Stimulated activated CD8-positive, alpha-beta memory T cell treated with anti-CD3 and anti-CD28 coated beads, Interleukin-7, amount 100 ng/mL, for 48 hours (primary cell): ENCODE measurements at places on chromosomes 6 and 20.

- no peak for DNase-seq
Measured at GRCh38 chr6:86016077-86016476, 373.4 kb upstream of the SYNCRIP start.

DNA sequence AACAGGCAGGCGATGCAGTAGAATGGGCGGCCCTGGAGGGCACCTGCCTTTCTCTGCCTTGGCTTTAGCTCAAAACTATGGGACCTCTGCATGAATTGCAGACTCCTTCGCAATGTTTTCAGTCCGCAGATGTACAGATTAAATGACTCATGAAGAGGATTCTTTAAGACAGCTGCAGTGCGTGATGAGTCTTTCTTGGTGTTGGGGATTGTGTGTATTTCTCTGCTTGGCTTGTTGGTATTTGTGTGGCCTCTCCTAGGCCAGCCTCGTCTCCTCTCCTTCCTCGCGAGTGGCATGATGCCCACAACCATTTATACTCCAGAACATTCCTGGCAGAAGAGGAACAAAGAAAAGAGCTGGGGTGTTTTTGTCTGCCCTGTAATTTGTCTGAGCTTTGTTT, 110.6 kb downstream of the SYNDIG1 start:
- DNase-seq, result no peak

- no peak for DNase-seq
Measured at GRCh38 chr6:41654698-41655151, 16.5 kb downstream of the MDFI start.

- no peak for DNase-seq
Measured at GRCh38 chr6:10542213-10542612, 21.1 kb downstream of the GCNT2 start.

DNA sequence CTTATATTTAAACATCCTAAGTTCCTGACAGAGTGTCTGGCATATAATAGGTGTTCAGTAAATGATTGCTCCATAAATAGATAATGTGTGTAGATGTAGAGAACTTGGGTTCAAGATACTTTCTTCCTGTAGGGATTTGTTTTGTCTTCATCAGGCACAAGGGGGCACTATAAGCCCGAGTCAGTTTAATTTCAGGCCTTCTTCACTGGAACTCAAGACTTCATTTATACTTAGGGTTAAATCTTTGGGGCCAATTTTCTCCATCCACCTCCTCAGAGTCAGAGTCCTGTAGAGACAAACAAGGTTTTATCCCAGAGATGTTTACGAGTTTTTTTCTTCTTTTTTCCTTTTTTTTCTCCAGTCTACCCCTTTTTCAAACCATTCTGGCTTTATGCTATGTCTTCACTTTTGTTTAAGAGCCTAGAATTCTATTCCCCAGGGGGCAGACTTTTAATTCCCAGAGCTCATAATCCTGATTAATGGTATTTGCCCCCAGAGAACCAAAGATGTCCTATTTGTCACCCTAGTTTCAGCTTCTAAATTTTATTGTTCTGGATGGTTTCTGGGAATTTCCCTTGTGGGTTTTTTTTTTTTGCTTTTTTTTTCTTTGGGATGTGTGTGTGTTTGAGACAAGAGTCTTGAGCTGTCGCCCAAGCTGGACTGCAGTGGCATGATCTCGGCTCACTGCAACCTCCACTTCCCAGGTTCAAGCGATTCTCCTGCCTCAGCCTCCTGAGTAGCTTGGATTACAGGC, 88.4 kb downstream of the HFE start:
- no peak for DNase-seq

DNA sequence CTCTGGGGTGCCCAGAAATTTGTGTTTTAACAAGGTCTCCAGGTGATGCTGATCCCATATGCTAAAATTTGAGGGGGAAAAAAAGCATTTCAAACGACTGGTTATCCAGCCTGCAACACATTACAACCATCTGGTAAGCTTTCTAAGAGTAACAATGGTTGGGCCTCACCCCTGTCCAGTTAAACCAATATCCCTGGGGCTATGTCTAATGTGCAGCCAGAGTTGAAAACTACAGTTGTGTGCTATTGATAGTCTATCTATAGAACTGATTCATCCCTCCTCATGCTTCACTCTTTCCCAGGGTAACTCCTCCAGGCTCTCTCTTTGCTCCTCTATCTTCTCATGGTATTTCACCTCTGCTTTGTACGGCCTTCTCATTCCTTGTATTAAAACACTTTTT, 458.3 kb downstream of the MMUT start:
- no peak for DNase-seq

- no peak for DNase-seq
Measured at GRCh38 chr20:38275815-38276550, 15.4 kb upstream of the KIAA1755 start.

GRCh38 chr6:140475086-140475485, 1100.6 kb upstream of the CITED2 start:
- no peak for DNase-seq

- DNase-seq, result no peak
Measured at GRCh38 chr6:82783587-82784236, 281.9 kb downstream of the UBE3D start.

DNA sequence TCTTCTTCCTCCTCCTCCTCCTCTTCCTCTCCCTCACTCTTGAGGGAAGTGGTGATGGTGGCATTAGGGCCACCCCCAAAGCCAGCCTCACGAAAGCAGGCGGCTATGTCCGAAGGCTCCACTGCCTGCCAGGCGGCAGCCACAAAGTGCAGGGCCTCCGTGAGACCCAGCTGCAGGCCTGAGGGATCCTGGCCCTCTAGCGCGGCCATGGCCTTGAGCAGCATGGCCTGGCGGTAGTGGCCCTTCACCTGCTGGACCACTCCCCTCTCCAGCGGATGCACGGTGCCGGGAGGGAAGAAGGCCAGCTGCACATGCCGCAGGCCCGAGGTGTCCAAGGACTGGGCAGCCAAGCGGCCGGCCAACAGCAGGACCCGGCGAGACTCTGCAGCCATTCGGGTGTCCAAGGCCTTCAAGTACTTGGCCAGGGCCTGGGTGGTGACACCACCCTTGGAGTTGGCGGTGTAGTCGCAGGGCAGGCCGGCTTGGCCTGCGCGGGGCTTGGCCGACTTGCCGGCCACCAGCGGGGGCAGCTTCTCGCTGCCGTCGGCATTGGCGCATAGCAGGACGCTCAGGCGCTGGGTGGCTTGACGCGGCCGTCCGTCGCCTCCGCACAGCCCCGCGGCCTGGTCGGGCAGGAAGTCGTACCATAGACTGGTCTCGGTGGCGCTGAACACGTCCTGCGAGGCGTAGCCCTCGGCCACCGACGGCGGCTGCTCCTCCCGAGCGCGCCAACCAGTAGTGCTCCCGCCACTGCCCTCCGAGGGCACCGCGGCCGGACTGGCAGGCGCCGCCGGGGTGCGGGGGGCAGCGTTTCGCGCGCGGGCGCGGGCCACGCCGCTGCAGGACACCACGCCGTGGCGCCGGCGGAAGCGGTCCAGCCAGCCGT, 1.1 kb downstream of the CENPB start:
- no peak for DNase-seq

- DNase-seq, result no peak
Measured at GRCh38 chr20:61065853-61066252, 186.2 kb upstream of the CDH4 start.
